ENCODE measurements at places on chromosomes 4 and X.
A peak's percentile ranks its signal among the peaks of the same experiment; 100 is the strongest.

DNA sequence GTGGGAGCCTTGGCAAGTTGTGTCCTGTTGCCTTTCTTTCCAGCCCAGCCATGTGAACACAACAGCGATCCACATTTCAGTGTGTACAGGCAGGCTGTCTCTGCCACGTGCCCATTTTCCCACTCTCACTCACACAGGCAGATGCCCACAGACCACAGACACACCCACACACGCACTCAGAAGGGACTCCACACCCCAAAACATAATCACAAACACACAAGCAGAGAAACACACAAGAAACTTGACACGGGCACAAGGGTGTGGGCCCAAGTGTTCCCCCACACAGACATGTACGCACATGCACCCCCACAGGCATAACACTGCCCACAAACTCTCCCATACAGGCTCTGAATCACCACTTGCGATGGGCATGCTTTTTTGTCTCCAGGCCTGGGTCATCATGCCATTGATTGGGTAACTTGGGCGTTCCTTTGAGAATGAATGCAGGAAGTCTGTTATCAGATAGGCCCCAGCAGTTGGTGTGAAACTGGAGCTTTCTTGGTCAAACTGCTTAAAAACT, 84.3 kb downstream of the NBDY start:
- peak; percentile 14 for DNase-seq

DNA sequence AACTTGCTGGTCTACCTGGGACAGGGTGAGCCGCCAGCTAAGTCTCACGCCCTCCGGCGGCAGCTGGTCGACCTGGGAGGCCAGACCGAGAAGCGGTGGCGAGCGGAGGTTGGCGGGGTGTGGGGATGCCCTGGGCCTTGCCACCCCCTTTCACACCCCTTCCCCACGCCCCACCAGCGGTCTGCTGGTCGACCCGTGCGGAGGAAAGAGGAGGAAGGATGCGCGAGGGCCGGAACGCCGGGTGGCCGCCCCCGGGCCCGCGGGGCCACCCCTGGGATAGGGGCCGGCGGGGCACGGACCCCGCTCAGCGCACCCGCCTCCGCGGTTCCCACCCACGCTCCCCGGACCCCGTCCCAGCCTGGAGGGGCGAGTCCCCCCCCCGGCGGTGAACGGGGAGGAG, 28.3 kb upstream of the DCAF12L1 start:
- no peak for DNase-seq

GRCh38 chr4:80500613-80501012, 165.1 kb downstream of the CFAP299 start:
- DNase-seq, result no peak

DNA sequence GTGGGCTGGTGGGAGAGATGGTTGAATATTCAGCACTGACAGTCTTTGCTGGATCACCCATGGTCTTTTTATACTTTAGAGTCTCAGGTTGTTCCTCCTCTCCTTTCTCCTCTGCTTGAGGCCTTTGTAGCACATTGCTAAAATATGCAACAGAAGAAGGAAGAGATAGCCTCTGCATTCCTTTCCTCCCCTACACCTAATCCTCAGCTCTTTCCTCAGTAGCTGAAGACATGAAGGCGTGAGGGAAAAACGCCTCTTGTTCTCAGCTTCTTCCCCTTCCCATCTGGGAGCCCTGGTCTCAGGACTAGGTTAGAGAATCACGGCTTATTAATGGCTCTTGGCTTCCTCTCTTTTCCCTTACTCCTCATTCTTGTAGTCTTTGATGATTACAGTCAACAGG, 76.8 kb downstream of the RNF150 start:
- no peak for DNase-seq

DNA sequence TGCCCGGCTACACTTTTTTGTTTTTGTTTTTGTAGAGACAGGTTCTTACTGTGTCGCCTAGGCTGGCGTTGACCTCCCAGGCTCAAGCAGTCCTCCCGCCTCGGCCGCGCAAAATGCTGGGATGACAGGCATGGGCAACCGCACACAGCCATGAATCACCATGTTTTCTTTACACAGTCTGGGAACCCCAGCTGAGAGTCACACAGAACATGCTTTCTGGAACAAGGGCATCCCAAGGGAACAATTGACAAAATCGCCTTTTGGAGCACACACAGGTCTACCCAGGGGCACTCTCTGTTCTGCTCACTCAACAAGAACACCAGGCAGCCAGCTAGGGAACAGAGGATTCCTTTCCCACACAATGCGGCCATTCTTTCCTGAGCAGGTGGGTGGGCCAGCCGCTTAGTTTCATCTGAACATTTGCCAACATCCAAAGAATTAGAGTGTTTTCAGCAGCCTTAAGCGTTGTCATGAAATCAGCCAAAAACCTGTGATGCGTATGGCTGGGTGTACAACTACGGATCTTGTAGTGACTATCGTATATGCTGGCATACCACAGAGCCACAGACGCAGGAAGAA, 15.7 kb downstream of the PRKX start:
- DNase-seq, result no peak

DNA sequence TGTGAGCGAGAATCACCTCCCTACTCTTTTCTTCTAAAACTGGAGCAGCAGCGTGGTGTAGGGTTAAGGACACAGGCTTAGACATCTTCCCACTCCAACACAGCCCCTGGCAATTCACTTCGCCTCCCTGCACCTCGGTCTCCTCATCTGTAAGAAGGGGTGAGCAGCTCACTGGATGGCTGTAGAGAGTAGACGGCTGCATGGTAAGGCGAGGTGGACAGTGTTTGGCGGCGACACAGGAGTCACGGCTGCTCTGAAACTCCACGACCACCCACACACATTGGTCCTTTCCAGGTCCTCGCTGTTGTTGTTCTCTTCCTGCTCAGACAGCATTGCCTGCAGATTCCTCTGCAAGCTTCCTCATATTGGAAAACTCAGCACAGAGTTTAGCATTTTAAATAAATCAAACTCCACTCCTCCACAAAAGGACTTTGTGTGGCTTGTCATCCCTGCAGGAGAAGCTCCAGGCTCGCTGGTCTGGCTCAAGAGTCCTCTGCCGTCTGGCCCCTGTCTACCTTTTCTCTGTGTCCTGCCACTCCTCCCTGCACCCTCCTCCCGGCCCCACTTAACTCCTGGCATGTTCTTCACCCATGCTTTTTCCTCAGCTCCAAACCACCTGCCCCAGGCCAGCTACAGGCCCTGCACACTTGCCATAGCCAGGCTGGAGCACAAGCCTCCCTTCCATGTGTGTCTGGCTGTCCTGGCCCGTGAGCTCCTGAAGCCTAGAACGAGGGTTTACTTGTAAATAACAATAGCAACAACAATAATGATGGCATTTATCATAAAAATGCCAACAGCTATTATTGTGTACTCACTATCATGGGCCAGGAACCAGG, 41.3 kb upstream of the CRMP1 start:
- DNase-seq, result no peak

- no peak for DNase-seq
Measured at GRCh38 chr4:2484185-2484584, 15.3 kb downstream of the RNF4 start.

GRCh38 chrX:135740681-135741149, 27.3 kb downstream of the CT45A1 start:
- DNase-seq, result no peak

- DNase-seq, result no peak
Measured at GRCh38 chrX:97389761-97390192, 506.1 kb downstream of the RPA4 start.

GRCh38 chr4:73964862-73965611, 16.8 kb downstream of the PF4 start:
- no peak for DNase-seq

Measured in stimulated activated CD4-positive, alpha-beta T cell treated with anti-CD3 and anti-CD28 coated beads, Interleukin-2, amount 100 ng/mL, for 4 hours (primary cell).